ENCODE measurements at places on chromosomes 2 and 18.

- no peak for DNase-seq
Observed at GRCh38 chr2:73232403-73233153, 461 bp downstream of the PRADC1 start.

DNA sequence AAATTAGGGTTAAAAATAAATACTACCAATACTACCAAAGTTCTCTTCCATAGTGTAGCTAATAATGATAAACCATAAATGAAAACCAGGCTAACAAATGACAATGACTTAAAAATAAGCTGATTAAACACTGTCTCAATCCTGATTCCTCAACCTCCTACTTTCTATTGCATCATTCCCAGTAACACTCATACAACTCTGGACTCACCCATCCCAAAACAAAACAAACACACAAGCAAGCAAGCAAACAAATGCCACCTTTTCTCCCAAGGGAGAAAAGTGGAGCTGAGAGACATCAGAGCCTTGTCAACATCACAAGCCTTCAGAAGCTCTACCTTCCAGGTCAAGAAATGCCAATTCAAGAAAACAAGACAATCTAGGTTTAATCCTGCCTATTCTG, 620.7 kb downstream of the NYAP2 start:
- no peak for DNase-seq

DNA sequence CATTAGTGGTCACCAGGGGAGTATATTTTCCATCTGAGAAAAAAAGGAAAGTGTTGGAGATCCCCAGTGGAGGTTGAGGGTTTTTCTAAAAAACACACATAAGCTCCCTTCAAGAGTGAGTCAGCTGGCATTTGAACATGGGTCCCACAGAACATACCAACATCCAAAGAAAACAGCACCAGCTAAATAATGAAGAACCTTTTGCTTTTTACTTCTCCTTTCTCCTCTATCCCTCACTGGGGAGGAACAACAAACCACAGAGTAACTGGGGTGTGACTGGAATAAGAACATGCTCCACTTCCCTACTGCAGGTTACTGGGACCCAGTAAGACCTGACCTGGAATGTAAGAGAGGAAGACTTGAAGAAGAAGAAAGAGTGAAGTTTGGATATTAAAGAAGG, 56.5 kb upstream of the RAPH1 start:
- no peak for DNase-seq

DNA sequence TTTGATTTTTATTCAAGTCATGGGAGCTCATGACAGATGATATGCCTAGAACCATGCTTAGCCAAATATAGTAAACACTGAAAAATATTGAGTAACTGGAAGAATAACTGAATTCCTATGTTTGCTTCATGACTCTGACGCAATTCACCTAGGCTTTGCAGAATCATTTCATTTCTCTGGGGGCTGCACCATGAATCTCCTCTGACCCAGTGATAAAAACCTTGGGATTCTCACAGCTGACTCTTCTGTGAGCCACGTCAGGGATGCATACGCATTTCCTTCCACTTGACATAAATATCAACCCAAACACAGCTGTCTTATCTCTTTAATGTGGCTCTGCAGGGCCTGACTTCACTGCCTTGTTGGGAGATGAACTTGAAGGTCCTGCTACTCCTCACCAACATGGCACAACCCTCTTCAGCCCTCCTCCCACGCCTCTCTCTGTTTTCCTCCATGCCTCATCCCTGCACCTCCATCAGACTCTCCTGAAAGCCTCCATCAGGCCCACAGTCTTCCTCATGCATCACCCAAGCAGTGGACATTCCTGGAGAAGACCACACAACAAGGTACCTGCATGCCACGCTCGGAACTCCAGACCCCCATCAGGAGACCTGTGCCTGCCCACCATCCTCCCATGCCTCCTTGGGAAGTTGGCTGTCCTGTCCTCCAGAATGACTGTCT, 29.8 kb downstream of the COL6A3 start:
- no peak for DNase-seq

DNA sequence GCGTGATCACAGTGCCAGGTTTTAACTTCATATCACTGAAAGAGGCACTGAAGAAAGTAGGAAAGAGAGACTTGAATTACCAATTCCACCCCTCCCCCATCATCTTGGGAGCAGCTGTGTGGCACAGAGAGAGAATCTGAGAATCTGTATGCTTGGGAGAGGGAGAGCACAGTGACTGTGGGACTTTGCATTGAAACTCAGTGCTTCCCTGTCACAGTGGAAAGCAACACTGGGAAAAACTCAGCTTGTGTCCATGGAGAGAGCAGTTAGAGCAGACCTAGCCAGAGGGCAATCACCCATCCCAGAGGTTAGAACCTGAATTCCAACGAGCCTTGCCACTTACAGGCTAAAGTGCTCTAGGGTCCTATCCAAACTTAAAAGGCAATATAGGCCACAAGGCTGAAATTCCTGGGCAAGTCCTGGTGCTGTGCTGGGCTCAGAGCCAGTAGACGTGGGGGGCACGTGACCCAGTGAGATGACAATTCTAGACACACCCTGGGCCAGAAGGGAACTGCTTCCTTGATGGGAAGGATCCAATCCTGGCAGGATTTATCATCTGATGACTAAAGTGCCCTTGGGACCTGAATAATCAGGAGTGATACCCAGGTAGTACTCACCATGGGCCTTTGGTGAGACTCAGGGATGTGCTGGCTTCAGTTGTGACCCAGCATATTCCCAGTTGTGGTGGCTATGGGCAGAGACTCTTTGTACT, 15.5 kb upstream of the ABCB11 start:
- no peak for DNase-seq

DNA sequence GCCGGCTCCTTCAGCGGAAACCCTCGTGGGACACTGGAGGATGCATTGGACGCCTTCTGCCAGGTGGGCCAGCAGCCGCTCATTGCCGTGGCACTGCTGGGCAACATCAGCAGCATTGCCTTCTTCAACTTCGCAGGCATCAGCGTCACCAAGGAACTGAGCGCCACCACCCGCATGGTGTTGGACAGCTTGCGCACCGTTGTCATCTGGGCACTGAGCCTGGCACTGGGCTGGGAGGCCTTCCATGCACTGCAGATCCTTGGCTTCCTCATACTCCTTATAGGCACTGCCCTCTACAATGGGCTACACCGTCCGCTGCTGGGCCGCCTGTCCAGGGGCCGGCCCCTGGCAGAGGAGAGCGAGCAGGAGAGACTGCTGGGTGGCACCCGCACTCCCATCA, 7.8 kb upstream of the CENPA start:
- DNase-seq, result no peak

DNA sequence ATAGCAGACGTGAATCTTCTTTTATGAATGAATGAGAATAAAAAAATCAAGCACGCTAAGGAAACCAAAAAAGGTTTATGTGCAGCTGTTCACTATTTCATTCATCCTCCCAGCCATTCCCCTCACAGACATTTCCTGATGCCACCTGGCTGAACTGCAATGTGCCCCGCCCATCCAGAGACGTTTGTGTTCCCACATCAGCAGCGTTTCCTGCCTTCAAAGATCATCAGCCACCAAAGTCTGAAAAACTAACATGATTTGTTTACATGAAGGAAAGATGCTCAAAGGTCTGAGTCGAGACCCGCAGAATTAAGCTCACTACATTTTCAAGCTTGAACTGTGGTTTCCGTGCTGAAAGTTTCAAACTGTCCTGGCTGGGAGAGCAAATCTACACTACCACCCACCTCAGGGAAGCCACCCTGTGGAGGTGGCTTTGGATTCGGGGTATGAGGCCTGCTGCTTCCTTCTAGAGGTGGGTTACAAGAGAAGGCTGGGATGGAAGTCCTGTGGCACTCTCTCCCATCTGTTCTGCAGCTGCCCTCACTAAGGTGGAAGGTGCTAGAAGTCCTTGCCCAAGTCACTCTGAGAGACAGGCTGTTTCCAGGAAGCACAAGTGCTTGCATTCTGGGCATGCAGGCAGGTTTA, 201.3 kb upstream of the OSR1 start:
- DNase-seq, result no peak

GRCh38 chr18:58676270-58676669, 5.0 kb downstream of the MALT1 start:
- no peak for DNase-seq

DNA sequence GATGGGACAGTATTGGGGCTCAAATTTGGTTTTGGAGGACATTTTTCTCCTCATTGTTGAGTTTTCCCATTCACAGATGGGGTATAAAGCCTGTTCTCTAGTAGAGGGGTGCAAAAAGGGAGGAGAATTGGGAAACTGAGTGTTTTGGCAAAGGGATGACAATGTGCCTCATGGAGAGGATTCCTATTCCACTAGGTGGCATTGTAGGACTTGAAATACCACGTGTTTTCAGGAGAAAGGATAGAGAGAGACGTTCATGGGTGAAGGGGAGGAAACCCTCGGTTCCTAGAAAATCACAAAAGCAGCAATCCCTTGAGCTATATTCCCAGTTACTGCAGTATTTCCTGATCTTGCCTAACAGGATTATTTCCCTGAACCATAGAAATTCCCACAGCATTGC, 113.7 kb upstream of the SRD5A2 start:
- DNase-seq, result no peak

DNA sequence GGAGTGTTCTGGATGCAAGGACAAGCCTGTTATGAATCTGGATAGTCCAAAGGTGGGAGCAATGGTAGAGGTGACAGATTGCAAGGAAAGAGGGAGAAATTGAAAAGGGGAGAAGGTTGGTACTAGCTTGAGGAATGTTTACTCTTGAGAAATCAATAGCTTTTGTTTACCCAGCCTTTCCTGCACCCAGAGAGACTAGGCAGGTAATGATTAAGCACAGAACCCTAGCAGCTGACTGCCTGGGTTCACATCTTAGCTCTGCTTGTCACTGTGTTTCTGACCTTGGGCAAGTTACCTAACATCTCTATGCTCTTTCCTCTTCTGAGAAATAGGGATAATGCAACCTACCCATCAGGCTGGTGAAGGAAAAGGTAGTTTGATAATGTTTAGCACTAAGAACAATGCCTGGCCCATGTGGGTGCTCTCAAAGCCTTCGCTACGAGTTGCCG, 178.6 kb downstream of the MGAT5 start:
- DNase-seq, result no peak

DNA sequence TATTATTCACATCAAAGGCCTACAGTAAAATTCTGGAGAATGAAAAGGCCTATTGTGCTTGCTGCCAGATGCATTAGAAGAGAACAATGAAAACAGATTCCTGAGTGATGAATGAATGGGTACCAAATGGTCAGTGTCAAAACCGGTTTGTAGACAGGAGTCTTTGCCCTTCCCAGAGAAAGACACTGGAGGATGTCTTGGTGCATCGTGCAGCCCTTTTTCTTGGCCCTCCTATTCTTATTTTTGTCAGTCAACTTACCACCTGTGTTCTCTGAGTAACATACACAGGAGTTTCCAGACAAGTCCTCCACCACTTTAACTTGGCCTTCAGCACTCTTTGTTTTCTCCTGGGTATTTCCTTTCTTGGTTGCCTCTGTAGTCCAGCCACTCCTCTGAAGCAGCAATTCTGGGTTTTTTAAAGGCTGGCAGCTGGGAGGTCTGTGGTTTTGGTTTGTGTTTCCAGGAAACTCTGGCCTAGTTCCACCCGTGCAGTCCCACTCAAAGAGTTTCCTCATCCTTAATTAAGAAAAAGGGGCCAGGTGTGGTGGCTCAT, 29.4 kb downstream of the PSTPIP2 start:
- DNase-seq, result no peak

DNA sequence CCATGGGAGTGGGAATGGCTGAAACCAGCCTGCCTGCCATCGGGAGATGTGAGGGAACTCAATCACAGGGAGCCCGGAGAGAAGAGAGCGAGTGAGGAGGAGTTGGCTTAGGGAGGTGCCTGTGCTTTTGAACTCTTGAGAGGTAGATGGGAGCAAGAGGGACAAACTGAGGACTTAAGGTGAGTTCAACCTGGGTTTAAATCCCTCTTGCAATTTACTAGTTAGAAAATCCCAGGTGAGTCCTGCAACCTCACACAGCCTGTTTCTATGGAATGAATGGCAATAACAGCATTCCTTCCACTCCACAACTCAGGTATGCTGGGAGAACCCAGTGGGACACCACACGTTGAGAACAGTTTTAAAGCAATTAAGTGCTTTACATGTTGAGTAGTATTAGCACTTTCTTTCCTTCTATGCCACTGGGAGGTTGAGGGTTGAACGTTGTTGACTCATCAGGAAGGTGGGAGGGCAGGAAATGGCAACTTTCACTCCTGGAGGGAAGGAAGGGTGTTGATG, 57.3 kb downstream of the VIT start:
- DNase-seq, result no peak

DNA sequence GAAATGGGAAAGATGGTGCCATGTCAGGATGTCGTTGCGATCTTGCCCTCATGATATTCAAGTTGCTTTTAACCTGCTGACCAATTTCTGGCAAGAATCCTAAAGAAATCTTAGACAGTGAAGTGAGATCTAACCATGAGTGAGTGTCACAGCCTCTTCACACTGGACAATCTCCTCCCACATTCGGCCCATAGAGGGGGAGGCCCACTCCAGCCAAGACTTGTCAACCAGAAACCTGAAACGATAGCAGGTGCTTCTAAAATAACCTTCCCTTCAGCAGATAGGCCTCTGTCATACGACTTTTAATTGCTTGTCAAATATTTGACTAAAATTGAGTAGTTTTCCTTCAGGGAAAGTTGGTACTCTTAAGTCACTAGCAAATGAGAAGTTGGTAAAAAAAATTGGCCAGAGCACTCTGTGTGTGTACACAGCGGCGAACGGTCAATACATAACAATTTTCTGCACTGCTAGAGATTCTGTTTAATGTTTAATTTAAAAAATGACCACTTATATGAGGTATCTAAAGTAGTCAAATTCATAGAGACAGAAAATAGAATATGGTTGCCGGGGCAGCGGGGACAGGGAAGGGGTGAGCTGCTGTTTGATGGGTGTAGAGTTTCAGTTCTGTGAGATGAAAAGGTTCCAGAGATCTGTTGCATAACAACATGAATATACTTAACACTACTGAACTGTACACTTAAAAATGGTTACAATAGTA, 110.2 kb downstream of the VAPA start:
- DNase-seq, result no peak

DNA sequence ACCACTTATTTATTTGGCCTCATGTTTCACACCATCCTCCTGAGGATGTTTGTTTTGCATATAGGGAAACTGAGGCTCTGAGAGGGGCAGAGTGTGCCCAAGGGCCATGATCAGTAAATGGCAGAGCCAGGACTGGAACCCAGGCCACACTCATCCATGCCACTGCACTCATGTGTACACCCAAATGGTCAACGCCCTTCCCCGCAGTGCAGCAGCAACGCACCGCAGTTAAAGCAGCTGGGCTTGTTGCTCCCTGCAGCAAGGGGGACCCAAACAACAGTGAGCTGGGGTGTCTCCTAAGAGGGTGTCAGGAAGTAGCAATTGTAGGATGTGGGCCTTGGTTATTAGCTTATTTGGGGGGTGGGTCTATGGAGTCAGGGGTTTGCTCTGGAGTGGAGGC, 36.6 kb downstream of the ZAP70 start:
- no peak for DNase-seq

DNA sequence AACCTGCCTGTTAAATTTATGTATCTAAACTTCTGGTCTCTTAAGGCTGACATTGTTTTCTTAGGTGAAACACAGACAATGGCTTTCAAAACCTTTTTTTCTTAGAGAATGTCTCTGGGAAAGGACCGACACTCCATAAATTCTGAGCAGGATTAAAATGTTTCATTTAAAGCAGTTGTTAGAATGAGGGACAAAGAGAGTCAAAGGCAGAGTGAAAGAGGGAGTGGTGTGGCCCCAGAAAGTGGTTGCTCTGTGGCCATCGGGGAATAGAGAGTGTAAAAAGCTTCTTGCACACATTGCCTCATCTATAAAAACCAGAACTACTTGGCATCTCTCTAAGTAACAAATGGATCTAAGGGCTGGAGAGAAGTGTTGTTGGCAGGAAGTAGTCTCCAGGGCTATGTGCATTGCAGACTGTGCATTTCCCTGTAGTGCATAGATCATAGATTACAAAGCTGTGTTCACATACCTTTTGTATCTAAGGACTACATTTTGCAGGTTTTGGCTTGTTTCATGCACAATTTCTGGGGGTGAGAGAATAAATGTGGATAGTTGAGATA, 3.6 kb downstream of the RPRM start:
- DNase-seq, result no peak

All from left cardiac atrium (tissue), 4 donors.